ENCODE measurements at places on chromosomes 1 and 21.
A peak's percentile ranks its signal among the peaks of the same experiment; 100 is the strongest.

DNA sequence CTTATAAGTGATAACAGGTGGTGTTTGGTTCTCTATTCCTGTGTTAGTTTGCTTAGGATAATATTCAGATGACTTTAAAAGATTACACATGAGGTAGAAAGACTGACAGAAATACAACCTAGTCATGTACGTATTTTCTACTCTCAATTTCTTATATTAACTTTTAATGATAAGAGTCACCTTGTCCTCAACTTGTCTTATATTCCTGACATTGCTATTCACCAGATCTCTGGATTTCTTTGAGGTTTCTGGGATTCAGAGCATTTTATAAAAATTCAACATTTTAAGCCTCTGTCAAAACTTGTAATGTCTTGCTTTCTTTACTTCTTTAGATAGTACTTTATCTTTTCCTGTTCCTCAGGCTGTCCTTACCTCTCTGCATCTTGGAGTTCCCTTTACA, 234.2 kb downstream of the TBX15 start:
- no peak for DNase-seq

DNA sequence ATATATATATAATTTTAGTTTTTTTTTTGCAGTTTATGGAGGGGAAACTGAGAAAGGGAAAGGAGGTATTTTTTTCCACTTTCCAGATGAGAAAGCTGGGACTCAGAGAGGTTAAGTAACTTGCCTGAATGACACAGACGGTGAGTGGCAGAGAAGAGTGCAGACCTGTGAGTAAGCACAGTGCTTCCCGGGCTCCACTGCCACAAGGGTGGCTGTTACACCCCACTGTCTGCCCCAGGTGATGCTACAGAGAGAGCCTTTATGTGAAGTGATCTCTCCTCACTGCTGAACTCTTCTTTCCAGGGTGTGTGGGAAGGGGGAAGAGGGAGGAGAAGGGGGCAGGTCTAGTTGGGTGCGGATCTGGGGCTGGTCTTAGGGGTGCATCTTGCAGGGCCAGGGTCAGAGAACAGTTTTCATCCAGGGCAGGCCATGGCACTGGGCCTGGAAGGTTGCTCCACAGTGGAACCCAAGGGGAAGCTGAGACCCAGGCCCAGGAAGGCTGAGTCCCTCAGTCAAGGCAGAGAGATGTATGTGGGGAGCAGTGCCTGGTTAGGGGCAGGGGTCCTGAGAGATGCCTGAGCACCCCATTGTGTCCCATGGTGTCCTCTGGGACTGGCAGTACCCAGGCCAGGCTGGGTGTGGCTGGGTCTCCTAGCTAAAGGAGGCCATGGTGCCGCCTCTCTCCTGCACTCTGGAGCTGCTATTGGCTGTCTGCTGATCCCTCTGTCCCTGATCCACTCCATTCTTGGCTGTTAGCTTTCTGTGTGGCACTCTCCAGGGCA, 357.5 kb downstream of the PTPRU start:
- no peak for DNase-seq

- DNase-seq = no peak
Observed at GRCh38 chr1:200379432-200379757, 30.4 kb downstream of the ZNF281 start.

DNA sequence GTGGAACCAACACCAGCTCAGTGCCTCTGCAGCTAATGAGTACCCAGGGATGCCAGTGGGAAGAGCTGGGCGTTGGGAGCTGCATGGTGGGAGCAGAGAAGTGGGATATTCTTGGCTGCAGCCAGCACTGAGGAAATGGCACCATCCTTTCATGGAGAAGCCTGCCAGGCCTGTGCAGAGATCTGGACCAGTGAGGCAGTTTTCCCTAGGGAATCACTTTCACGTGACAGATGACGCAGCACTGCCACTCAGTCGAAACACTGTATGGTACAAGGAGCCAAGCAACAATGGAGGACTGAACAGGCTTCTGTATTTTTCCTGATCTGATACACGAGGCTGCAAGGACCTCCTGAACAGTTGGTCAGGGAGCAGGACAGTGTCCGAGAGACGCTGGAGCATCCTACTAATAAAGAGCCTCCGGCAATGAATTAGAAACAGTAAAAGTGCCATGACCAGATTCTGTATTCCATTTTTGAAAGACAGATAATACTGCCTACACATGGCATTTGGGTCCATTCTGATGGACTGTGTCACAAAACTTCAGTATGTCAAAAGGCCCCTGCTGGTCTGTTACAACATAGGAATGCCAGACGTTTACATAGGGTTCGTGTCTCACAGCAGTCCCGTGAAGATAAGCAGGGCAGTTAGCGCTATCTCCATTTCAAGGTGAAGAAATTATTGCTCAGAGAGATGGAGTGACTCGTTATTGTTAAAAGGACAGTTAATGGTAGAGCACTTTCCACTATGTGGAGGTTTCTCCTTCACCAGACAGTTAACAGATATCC, 44.0 kb upstream of the LMO4 start:
- no peak for DNase-seq

DNA sequence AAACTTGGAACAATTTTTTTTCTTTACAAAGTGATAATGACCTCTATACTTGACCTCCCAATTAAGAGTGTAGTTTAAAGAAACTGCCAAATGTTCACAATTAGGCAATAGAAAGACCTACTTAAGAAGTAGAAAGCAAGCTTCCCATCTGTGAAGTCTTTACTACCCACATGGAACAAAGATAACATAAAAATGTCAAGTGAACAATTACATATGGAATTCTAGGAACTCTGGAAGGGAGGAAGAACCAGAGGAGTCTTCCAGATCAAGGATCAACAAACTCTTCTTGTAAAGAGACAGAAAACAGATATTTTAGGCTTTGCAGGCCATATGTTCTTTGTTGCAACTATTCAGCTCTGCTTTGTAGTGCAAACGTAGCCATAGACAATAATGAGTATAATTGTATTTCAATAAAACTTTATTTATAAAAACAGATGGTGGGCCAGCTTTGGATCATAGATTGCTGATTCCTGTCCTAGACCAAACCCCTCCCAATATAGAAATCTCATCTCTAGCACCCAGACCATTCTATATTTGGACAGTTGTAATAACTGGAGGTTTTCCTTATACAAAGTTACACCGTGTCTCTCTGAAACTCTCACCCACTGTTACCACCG, 68.4 kb upstream of the MAGI3 start:
- no peak for DNase-seq

GRCh38 chr1:101136271-101136670, 100.5 kb upstream of the S1PR1 start:
- no peak for DNase-seq

- peak; percentile 30 for DNase-seq
Observed at GRCh38 chr1:38527373-38527966, 332.1 kb downstream of the RRAGC start.

GRCh38 chr1:234498448-234499118, 19.6 kb upstream of the TARBP1 start:
- DNase-seq = no peak

DNA sequence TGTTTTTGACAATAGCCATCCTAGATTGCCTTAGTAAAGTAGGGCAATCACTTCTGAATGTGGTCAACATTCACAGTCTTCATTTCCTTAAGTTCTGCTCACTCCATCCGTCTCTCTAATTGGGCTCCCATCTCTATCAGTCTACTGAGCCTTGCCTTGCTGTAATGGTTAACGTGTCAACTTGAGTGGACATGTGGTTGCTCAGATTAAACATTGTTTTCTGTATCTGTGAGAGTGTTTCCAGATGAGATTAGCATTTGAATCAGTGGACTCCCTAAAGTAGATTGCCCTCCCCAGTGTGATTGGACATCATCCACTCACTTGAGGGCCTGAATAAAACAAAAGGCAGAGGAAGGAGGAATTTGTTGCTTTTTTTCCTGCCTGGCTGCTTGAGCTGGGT, 26.4 kb downstream of the C1orf216 start:
- DNase-seq = no peak

DNA sequence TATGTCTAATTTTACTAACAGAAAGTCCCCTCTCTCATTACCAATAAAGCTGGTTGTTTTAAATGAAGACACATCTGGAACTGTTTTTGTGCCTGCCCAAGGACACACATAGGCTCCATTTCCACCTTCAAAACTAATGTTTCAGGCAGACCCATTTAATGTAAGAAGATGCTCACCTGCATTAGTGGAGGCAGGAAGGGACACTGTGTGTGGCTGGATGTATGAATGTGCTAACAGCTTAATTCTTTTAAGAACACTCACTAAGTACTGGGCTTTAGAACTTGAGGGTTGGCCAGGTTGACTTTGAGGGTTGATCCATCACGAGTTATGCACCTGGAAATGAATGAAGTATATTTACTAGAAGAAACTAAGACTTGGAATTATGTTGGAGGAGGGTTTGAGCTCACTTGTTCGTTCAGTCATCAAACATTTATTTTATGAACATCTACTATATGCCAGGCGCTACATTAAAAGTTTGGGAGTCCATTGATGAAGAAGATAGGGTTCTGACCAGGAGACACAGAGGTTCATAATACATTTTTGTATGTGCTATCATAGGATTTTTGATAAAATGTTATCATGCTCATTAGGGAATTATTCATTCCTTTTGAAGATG, 5.4 kb downstream of the JUN start:
- DNase-seq = no peak

DNA sequence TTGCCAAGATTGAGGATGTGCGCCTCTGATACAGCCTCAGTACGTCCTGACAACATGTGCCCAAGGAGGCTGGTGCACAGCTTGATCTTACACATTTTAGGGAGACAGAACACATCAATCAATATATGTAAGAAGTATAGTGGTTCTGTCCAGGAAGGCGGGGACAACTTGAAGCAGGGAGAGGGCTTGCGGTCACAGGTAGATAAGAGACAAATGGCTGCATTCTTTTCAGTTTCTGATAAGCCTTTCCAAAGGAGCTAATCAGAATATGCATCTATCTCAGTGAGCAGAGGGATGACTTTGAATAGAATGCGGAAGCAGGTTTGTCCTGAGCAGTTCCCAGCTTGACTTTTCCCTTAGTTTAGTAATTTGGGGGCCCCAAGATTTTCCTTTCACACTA, 10.2 kb downstream of the DHCR24 start:
- DNase-seq = no peak

DNA sequence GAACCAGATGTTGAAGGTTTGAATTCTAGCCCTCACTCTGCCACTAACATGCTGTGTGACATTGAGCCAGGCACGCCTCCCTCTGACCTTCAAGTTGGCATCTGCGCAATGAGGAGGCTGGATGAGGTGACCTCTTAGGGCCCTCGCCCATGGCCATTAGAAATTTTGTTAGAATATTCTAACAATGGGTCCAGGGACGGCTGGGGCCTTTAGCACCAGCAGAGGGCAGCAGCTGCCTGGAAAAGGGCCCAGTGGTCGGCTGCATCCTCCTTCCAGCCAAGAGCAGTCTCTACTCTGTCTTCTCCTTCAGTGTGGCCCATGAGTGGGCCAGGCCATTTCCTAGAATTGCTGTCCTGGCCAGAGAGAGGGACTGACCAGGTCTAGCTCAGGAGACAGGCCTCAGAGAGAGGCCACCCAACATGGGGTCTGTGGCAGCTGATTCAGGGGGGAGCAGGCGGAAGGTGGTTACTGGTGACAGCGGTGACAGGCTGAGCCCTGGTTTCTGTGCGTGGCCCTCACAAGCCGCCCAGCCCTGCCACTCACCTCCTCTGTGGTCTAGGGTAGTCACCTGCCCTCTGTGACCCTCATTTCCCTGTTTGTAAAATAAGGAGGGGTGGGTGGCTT, 101.3 kb upstream of the ACTL8 start:
- DNase-seq = peak; percentile 32

GRCh38 chr21:37244501-37245095, 22.5 kb downstream of the VPS26C start:
- no peak for DNase-seq

- DNase-seq = no peak
Observed at GRCh38 chr1:2108213-2108876, 58.1 kb downstream of the PRKCZ start.

DNA sequence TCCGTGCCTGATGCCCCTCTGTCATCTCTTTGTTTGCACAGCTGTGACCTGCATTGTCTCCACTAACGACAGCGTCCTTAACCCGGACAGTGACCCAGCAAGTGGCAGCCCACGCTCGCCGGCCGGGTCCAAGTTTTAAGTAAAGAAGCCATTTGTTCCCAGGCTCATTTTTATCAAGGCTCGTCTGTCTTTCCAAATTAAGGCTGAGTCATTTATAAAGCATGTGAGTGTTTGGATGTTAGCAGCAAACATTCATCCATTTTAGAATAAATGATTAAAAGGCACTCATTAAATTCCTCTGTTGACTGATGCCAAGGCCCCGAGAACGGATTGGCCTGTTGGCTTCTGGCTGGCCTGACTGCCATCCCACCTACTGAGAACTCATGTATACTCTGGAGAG, 514.5 kb downstream of the NPHP4 start:
- no peak for DNase-seq

DNA sequence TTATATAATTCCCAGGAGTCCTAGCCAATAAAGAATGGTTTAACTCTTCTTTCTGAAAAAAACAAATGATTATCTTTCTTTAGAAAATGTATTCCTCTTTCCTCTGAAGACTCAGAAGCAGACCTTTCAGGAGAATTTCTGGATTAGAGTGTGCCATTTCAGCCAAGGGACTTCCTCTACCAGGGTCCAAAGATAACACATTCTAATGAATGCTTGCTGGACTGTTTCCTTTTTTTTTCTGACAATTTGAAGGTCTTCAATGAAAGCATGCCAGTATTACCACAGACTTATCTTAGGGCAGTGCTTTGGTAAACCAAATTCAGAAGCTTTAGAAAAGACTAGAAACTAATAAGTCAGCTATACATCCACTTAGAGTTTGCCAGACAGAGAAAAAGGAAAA, 80.5 kb downstream of the RERE start:
- no peak for DNase-seq

- DNase-seq = no peak
Observed at GRCh38 chr21:45802425-45802824, 158.9 kb downstream of the PCBP3 start.

DNA sequence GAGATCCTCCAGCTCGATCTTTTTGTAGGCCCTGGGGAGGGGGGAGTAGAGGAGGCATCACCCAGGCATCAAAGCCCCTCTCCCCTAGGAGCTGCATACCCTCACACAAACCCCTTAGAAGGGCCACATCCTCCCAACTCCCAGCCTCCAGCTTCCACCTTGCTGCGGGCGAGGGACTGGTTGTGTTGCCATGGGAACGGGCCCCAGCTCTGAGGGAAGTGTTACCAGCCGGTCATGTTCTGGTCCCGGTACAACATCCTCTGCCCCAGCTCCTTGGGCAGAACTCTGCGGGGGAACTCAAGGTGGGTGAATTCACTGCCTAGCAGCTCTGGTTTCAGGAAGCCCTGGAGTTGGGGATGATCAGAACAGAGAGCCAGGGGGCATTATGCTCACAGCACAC, 4.1 kb downstream of the PPM1J start:
- no peak for DNase-seq

Data from stimulated activated CD4-positive, alpha-beta T cell treated with anti-CD3 and anti-CD28 coated beads, Interleukin-12 subunit alpha, Interleukin-12 subunit beta, amount 100 ng/mL, for 24 hours (primary cell).